ENCODE measurements at places on chromosomes 11 and 22. TPM values are rescaled to one million over a fixed set of nuclear protein-coding genes. Genes with fewer than 3 reads are reported as not detected.

GRCh38 chr11:112448168-112448567 lies 187.5 kb upstream of the PLET1 start:
- no peak for DNase-seq

DNA sequence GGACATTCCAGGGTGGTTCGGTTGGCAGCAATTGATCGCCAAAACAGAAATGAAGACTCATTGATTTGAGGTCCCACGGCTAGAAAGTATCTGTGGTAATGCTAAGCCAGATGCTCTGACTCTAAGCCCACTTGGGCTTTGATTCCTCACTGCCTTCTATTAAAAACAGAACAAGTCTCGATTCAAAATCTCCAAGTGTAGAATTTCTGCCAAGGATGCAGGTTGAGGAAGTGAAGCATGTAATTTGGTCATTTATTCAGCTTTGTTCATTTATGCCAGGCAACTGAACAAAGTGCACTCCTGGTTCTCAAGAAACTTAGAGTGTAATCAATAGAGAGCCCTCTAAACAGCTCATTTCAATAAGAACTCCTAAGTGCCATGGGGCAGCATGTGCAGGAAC lies 2.3 kb upstream of the CEP295 start:
- DNase-seq: no peak

- DNase-seq: no peak
Measured at GRCh38 chr11:2663915-2664314, 35.9 kb downstream of the KCNQ1OT1 start.

DNA sequence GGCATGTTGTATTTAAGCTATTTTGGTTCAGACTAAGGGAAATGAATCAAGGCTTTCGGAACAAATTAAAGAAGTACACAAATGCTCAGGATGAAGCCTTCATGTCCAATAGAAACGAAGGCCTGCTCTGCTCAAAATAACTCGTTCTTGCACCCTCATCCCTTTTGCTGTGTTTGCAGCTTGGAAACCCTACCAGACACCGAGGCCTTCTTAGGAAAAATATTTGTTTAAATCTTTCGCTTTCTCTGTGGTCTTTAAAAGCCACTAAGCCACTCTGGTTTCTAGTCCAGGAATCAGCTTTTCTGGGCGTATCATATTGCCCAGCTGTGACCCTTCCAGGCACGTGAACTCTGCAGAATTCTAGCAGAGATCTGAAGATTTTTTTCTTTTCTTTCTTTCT lies 60.9 kb upstream of the HSPA8 start:
- DNase-seq: no peak

DNA sequence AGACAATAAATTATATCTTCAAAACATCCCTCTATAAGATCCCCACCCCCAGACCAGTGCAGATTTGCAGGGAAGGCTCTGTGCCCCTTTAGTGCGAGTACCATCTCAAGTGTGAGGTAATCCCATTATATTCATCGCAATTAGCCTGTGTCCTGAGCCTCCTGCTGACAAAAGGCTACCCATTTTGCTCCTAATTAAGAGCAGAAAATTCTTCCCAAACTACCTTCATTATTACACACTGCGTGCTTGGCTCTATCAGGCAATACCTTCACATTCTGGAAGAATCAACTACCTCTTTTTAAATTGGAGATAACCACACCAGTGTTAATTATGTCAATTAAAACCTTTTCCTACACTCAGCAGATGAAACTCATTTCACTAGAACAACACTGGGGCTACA lies 1133.4 kb upstream of the CCDC90B start:
- no peak for DNase-seq

DNA sequence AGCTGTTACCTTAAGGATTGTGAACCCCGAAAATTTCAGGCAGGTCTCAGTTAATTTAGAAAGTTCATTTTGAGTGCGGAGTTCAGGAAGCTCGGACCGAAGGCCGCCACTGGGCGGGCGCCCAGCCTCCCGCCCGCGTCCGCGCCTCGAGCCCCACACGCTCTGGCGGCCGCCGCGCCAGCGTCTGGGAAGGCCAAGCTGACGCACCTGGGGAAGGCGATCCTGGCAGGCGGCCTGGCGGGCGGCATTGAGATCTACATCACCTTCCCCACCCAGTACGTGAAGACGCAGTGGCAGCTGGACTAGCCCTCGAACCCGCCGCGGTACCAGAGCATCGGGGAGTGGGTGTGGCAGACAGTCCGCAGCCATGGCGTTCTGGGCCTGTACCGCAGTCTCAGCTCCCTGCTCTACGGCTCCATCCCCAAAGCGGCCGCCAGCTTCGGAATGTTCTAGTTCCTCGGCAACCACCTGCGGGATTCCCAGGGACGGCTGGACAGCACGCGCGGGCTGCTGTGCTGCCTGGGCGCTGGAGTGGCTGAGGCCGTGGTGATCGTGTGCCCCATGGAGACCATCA lies 79.5 kb downstream of the CCDC83 start:
- DNase-seq: no peak

- no peak for DNase-seq
Measured at GRCh38 chr22:17552737-17553136, 10.6 kb upstream of the SLC25A18 start.

GRCh38 chr11:110200241-110200640 lies 96.2 kb downstream of the RDX start:
- no peak for DNase-seq

GRCh38 chr11:19604679-19605375 lies 107.8 kb upstream of the NAV2 start:
- no peak for DNase-seq

GRCh38 chr11:65185869-65186341 lies 4.2 kb downstream of the CAPN1 start:
- no peak for DNase-seq

DNA sequence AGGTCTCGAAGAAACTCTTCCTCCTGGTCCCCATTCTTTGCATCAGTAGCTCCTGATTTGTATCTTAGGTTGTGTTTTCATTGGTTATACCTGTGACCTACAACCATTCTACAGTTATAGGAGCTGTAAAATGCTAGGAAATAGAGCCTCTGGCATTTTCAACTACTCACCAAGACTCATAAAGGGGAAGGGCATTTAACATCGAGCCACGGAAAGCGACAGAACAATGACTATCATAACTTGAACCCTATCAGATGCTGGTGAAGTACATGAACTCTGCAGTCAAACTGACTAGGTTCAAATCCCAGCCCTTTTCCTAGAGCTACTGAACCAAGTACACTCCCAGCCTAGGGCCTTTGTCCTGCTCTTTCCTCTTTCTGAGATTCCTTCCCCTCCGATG lies 588.0 kb downstream of the SOX6 start:
- DNase-seq: no peak

- DNase-seq: no peak
Measured at GRCh38 chr11:108221371-108221770, 1.1 kb downstream of the NPAT start.

GRCh38 chr11:117580866-117581265 lies 216.2 kb downstream of the DSCAML1 start:
- DNase-seq: no peak

DNA sequence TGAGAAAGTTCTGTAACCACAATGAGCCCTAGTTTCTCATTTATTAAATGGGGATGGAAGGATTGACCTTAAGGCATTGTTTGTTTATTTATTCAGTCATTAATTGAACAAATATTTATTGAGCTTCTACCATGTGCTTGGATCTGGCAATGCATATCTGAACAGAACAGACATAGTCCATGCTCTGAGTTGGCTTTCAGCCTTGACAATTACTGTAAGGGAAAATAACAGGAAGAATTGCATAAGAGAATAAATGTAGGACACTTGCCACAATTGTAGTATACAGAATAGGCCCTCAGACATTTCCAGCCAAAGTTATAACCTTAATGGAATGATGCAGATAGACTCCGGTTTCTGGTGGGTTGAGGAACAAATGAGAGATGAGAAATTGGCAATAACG lies 160.5 kb upstream of the TTC12 start:
- no peak for DNase-seq

DNA sequence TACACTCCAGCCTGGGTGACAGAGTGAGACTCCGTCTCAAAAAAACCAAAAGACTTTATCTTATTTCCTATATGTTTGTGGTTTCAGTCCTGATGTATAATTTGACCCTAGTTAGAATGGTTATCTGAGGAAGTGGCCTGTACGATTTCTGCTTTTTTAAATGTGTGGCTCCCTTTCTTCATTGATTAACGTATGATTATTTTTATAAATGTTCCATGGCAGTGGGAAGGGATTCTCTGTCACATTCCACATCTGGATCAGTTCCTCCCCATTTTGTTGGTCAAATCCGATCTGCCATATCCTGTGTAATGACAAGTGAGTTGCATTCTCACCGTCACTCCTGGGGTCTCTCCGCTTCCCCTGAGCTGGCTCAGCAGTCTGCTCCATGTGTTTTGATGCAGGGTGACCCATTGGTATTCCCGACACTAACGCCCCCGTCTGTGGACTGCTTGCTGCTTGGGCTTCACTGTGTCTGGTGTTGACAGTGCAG lies 20.3 kb downstream of the NEAT1 start:
- DNase-seq: no peak

DNA sequence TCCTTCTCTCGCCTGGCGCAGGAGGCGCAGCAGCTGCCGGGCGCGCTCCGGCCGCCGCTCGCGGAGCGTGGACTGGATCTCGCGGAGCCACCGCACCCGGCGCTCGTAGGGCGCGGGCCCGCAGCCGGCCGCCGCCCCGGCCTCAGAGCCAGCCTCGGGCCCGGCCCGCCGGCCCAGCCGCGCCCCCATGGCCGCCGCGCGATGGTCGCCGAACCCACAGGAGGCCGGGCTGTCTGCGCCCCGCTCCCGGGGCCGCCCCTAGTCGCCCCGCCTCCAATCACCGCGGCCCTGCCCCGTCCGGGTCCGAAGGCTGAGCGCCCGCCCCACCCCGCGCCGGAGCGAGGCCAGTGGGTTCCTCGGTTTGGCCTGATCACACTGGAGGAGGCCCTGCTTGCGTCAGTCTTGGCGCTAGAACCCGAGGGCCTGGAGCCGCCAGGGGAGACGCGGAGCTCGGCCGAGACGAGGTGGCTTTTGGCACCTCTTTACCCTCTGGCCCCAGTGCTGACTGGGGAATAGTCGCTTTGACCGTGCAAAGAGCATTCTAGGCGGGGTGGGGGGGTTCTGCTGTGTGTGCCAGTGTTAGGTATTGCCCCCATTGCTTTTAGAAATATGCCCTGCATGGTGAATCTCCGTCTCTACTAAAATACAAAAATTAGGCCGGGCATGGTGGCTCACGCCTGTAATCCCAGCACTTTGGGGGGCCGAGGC lies at the start of gene LRRC75B:
LRRC75B (minus strand) TSS at position 223 of the 708 bp plus-strand sequence; CDS start at position 189, 34 bp downstream.
- peak; percentile 43 for DNase-seq

GRCh38 chr22:33850724-33851123 lies 69.6 kb downstream of the LARGE1 start:
- no peak for DNase-seq

DNA sequence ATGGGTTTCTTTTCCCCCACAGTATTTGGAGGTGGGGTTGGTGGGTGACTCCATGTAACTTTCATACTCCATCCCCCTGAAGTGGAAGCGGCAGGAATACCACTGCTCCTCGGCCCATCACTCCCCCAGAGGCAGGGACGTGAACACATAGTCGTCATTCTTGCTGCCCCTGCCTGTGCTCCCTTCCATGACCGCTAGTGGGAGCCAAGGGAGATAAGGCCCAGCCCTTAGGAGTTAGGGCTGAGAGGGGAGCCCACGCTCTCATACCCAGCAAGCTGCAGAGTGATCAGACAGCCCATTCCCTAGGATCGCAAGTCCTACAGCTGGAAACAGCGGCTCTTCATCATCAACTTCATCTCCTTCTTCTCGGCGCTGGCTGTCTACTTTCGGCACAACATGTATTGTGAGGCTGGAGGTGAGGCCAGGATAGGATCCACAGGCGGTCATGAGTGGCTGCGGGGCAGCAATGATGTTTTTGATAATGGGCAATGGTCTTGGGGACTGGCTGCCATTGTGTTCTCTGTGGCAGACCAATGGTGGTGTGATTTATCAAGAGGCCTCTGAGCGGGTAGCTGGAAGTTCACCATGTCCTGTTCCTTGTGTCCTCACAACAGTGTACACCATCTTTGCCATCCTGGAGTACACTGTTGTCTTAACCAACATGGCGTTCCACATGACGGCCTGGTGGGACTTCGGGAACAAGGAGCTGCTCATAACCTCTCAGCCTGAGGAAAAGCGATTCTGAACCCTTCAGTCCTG lies 15.9 kb downstream of the RHOG start:
- DNase-seq: peak; percentile 55

GRCh38 chr11:133026952-133027351 lies 505.3 kb downstream of the OPCML start:
- no peak for DNase-seq

DNA sequence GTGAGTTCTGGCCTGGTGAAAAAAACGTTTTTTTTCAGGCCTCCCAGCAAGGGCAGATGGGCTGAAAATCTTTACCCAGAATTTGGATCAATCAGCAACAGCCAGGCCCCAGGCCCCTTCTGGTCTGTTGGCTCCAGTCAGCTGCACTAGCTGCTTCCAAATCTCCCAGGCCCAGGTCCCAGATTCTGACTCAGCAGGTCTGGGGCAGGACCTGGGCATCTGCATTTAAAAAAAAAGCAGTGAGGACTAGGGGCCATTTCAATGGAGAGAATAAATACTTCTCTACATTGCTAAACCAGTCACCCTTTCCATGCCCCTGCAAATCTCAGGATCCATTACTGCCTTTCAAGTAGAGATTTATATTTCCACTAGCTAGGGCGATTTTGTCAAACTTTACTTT lies 4.3 kb downstream of the SLC15A3 start:
- no peak for DNase-seq

- DNase-seq: no peak
Measured at GRCh38 chr11:128375961-128376360, 211.4 kb downstream of the ETS1 start.

- DNase-seq: no peak
Measured at GRCh38 chr22:27686534-27686933, 115.0 kb downstream of the MN1 start.

DNA sequence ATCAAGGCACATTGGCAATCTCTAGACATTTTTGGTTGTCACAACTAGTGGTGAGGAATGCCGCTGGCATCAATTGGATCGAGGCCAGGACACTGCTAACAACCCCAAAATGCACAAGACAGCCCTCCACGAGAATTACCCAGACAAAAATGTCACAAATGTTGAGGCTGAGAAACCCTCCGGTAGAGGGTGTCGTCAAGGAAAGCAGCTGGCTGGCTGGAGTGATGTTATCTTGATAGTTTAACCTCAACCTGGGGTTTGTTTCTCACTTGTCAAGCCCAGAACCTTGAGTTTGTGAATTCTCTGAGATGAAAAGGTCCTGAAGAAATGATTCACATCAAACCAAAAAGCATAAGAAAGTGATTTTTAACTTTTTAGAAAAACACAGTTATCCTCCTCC lies 21.1 kb upstream of the TMPRSS13 start:
- DNase-seq: no peak

DNA sequence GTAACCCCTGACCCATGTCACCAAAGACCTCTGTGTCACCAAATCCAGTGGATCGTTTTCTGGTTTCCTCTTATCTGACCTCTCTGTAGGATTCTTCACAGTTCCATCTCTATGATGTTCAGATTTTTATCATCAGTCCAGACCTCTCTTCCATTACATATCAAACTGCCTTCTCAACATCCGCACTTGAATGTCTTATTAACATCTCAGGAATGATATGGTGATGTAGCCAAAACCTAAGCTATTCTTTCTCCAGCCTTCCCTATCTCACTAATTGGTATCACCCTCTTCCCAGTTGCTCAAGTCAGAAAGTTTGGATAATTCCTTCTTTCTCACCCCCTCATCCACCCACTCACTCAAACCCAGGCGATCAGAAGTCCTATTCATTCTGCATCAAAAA lies 13.4 kb downstream of the APLNR start:
- no peak for DNase-seq

RFPL1 gene
- total RNA-seq: not detected

KRTAP5-10 gene
- not detected for total RNA-seq

ANGPTL5 gene
- 3.2 TPM for total RNA-seq

ZNRF3 gene
- total RNA-seq: 14.4 TPM

APOA4 gene
- total RNA-seq: 1.1 TPM

GUCD1 gene
- total RNA-seq: 105 TPM

CRYBB2 gene
- total RNA-seq: not detected

DHCR7 gene
- 47.2 TPM for total RNA-seq

FOSL1 gene
- total RNA-seq: 10.5 TPM

Data from omental fat pad (tissue), 4 donors.